Stimulated activated CD4-positive, alpha-beta T cell treated with anti-CD3 and anti-CD28 coated beads, Interleukin-2, amount 100 ng/mL, for 48 hours (primary cell): ENCODE measurements at places on chromosomes 2 and 18.

DNA sequence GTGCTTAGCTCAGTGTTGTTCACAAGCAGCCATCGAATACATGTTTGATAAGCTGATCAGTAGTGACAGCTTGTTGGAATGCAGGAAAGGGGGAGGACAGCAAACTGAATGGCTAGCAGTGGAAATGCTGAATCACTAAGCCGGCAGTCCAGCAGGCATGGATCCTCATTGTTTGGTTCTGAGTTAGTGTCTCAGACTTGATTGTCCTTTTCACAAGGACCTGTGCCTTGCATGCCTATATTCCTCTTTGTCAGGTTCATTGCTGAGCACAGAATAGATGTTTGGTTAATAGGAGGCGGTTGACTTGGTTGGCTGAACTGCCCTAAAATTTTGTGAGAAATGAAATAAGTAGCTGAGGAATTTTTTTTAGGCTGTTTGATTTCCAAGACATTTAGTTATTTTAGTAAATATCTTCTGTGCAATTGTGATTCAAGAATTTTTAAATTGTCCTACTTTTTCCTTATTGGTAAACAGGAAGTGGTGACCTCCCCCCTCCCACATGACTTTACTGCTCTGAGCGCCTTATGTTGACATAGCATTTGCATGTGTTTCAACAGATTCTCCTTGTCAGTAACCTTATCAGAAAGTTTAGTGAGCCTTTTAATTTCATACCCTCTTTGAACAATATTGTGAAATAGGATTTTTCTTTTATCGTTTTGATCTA lies 21.4 kb upstream of the STON1 start:
- DNase-seq: no peak

DNA sequence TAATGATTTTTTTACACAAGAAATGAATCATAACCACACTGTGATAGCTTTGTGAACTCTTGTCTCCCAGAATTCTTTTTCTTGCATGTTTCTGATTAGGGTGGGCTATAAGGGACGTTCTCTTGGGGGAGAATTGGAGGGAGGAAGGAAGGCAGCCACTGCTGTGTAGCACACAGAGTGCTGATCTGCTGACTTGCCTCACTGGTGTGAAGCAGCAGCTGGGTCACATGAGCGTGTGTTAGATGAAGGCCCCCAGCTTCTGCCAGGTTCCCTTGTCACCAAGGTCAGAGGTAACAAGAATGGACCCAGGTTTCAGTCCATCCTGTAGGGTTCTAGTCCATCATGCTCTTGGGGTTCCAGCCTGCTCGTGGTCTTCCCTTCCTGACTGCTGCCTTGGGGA lies 107.4 kb upstream of the GLI2 start:
- no peak for DNase-seq

DNA sequence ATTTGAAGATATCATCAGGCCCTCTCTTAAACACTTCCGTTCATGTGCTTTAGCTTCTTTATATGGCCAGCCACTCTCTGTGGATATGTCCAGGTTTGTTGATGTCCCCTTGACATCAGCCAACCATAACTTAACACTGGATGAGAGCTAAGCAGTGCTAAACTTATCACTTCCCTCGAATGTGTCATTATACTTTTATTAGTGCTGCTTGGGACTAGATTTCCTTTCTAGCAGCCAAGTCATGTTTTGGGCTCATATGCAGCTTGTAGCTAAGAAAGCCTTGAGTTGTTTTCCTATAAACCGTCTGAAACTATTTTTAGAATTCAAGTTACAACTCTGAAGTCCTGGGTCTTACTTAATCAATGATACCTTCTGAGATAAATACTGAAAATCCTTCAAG lies 144.8 kb upstream of the TNP1 start:
- no peak for DNase-seq

GRCh38 chr18:45687621-45688020 lies 36.4 kb upstream of the SLC14A1 start:
- no peak for DNase-seq

- no peak for DNase-seq
These were observed 9.9 kb upstream of the EDAR start for GRCh38 chr2:108998911-108999310.

DNA sequence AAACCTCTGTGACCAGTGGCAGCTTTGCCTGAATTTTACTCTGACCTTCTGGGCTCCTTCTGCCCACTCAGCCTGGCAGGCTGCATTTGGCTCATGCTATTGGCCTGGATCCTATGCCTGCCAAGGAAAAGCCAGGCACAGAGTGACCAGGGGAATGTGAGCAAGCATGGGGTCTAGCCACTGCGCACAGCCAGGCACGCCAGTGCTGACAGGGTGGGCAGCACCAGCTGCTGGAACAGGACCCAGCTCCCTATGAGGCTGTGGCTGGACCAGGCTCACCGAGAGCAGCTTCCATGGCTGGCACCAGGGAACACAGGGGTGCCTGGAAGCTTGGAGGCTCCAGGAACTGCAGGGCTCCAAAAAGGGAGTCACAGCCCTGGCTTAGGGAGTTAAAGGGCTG lies 311.5 kb upstream of the SYT4 start:
- no peak for DNase-seq
